ENCODE measurements at places on chromosomes 5 and 9.

GRCh38 chr5:180541710-180542109 lies 47.5 kb downstream of the CNOT6 start:
- no peak for DNase-seq

GRCh38 chr5:2455878-2456277 lies 295.6 kb downstream of the IRX2 start:
- DNase-seq: no peak

DNA sequence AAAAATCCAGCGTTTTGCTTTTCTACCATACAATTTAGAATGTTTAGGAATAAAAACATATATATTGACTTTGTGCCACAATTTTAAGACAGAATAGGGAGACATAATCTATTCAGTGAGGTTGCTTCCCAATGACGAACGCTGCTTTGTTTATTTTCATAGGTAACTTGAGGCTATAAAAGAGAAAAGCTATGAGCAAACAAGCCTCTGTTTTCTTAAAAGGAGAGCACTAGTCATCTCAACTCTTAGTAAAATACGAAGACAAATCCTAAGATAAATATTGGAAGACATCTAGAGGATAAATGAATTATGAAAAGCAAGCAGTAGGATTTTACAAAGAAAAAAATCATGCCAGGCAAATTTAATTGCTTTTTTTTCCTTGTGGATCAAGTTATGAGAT lies 363.6 kb downstream of the ANXA1 start:
- no peak for DNase-seq

- no peak for DNase-seq
These were observed 414.0 kb upstream of the ACTBL2 start for GRCh38 chr5:57896576-57896975.

- DNase-seq: no peak
These were observed 138.1 kb downstream of the C9orf50 start for GRCh38 chr9:129482521-129483414.

GRCh38 chr9:28086881-28087280 lies 513.6 kb upstream of the C9orf72 start:
- DNase-seq: no peak

DNA sequence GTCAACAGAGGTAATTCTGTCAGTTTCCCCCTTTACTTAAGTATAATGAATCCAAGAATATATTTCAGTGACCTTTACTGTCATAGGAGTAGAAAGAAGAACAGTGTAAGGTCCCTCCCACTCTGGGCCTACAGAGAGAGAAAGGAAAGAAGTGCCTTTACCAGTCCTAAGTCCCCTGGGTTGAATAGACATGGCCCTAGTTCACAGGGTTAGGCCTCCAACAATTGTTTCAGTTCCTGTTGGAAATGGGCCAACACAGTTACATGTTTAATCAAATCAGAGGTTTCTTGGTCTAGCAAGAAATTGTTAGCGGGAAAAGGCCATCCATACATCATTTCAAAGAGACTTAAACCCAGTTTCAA lies 605.6 kb downstream of the MTRR start:
- DNase-seq: no peak

GRCh38 chr5:118791926-118792734 lies 196.2 kb downstream of the DTWD2 start:
- peak; percentile 77 for DNase-seq

DNA sequence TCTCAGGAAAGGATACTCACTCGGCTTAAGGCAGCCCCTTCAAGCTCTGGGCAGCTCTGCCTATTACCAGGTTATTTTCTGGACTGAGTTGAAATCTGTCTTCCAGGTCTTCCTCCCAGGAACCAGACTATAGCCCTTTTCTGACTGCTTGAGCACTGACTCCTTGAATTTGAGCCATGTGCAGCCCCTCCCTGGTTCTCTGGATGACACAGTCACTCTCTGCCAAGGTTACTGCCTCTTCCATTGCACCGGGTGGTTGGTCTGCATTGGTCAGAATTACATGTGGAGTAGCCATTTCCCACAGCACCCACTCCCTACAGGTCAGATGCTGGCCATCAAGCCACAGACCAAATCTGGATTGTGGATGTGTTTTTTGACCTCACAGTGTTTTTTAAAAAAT lies 81.9 kb downstream of the KLF4 start:
- no peak for DNase-seq

- no peak for DNase-seq
These were observed 157.4 kb downstream of the NR3C1 start for GRCh38 chr5:143245929-143246561.

DNA sequence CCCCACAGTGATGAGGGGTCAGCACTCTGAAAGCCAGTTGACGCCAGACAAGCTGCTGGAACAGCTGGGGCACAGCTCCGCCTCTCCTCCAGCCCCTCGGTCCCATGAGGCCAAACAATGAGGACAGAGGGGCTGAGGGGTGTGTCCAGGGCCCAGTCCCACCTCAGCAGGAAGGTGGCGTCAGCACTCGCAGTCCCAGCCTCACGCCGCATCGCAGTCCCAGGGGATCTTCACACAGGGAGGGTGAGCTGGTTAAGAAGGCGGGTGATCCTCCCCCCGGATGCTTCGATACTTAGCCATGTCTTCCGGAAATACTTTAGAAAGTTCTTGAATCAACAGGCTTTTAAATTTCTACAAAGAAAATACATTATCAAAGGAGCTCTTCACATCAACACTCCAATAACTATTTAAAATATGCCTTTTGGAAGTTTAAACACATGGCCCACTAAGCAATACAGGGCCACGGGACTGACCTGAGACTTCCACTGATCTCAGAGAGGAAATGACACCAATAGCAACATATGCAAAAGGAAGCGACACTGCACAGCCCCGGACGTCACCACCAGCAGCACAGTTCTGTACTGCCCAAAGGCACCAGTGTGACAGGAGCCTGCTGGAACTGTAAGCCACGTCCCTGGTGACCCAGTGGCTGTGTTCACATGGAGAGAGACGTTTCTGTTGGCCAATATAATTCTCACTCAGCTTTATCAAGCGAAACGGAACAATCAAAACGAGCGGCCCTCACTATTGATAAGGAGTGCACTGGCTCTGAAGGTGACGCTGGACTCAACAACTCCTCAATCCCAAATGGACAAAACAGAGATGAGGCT lies 5.9 kb downstream of the MED10 start:
- no peak for DNase-seq

- no peak for DNase-seq
These were observed 12.8 kb downstream of the OSTF1 start for GRCh38 chr9:75101004-75101588.

GRCh38 chr9:111094958-111095357 lies 56.7 kb upstream of the LPAR1 start:
- DNase-seq: no peak

DNA sequence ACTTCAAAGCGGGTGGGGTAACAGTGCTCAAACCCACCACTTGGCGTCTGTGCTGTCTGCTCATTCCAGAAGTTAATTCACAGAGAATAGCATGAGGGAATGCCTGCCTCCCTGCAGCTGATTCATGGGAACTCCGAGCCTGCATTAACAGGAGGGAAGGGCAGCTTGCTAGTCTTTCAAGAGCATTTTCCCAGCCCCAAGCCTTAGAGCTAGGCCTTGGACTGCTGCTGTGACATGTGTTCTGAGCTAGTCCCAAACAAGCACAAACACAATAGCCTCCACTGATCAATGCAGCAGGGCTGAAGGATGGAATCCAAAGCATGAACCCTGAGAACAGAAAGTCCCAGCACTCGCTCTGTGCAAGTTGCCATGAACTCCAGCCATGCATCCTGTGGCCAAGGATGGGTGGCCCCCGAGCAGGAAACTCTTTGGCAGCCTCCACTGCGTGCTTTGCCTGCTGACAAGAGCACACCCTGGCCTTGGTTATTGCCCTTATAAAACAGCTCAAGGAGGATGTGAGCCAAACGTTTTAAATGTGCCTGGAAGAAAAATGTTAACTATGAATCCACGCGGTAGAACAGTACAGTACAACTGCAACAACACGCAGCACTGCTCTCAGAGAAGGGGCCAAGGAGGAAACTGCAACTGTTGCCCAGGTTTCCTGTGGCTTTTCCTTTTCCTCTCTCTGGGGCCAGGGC lies 653.1 kb upstream of the KLF4 start:
- DNase-seq: no peak

DNA sequence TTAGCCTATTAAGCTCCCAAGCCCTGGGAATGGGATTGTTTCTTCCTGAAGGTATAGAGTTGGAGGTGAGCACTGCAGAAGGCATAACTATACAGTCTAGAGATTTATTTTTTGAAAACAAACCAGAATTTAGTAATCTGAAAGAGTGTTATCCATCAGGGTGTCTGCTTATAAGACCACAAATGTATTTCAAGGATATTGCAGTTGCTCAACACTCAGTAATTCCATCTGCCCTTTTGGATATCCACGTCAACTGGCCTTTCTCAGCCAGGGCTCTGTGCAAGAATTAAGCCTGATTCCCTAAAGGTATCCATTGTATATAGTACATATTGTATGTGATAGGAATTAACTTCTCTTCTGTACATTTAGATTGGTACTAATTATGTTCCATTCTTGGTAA lies 15.0 kb upstream of the IL31RA start:
- DNase-seq: no peak

- peak; percentile 46 for DNase-seq
These were observed 54.9 kb upstream of the ZSWIM6 start for GRCh38 chr5:61277190-61277589.

DNA sequence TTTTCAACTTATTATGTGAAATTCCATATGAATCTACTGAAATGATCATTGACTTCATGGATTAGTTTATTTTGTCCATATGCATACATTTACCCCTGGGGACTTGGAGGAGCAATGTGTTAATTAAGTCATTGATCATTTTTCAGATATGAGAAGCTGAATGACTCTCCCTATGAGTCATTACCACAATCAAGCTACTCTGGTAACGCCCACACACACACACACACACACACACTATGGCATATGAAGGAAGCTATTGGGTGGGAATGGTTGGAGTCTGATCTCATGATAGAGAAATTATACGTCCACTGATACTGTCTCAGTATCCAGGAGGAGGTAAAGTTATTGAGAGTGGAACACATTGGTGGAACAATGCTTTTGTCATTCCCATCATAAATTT lies 528.9 kb downstream of the AGTPBP1 start:
- no peak for DNase-seq

GRCh38 chr5:96703384-96703920 lies 41.3 kb downstream of the CAST start:
- peak; percentile 32 for DNase-seq

- DNase-seq: no peak
These were observed 8.4 kb upstream of the MXD3 start for GRCh38 chr5:177319913-177320588.
